ENCODE measurements at places on chromosomes 1 and 21.
A peak's percentile ranks its signal among the peaks of the same experiment; 100 is the strongest.

- no peak for DNase-seq
These were observed 8.9 kb downstream of the MAP1LC3C start for GRCh38 chr1:241990040-241990439.

DNA sequence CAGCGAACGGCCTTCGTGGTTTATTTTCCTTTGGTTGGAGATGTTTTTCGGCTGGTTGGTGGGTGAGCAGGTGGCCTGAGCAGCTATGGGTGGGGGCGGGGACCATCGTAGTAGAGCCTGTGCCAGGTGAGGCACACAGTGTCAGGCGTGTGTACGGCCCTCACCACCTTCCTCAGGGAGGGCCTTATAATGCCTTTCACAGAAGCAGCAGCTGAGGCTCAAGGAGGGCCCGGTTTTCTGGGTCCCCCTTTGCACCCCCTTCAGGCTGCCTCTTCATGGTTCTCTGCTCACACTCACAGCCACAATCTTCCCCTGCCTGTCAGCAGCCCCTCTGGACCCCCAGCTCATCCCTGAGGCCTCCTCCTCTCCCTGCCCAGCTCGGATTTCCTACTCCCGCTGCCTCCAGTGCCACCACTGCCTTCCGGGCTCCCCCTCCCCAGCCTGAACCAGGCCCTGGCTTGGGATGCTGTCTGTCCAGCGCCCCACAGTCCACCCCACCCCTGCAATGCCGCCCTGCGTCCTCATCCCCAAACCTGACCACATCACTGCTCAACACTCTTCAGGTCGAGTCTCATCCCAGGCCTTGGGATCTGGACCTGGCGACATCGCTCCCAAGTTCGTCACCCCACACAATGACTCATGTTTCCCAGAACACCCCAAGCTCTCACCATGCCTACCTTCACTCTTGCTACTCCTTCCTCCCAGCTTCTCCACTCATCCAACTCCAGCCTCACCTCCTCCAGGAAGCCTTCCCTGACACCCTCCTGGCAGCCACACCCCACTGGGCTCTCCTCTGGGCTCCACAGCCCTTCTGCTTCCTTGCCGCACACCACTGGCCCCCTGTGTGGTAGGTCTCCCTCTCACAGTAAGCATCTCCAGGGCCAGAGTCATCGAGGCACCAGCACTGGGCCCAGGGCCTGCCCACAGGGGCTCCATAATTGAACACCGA, 53.9 kb downstream of the DMRTB1 start:
- no peak for DNase-seq

DNA sequence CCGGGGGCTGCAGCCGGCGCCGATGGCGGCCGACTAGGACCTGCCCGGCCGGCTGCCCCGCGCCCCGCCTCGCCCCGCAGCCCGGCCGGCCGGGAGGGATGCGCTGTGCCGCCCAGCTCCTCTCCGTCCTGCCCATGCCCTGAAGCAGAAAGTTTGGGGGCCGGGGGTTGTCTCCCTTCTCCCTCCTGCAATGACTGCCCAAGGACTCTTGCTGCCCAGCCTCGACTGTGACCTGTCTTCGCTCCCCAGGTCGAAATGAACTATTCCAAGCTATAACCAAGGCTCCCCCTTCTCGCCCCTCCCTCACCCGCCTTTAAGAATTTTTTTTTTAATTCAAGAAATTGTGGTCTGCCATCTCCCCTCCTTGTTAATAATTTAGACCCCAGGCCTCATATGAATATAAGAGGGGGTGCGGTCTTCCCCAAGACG, 361 bp downstream of the TMCC2 start:
- DNase-seq = no peak

GRCh38 chr1:3831689-3832088, 25.3 kb downstream of the CEP104 start:
- no peak for DNase-seq

DNA sequence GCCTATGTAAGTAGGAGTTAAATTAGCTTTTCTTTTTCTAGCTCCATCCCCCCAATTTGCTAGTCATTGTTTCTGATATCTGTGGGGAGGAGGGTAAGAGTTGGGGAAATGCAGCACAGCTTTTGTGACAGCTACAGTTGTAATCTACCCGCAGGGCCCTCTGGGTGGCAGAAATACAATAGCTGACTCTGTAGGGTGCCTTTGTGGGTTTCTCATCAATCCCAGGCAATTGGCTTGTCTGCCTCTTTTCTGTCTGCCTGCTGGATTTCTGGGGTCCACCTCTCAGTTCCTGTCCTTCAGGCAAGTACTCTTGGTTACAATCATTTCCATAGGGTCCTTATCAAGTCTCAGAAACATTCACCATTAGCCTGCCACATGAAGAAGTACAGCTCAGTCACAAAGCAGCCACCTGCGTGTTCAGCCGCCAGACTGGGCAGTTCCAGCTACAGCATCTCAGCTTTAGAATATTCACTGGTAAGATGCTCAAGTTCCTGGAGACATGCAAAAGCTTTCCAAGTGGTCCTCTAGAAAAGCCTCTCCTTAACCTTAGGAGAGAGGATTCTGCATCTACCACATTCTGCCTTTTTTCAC, 19.2 kb upstream of the SLC44A5 start:
- no peak for DNase-seq

DNA sequence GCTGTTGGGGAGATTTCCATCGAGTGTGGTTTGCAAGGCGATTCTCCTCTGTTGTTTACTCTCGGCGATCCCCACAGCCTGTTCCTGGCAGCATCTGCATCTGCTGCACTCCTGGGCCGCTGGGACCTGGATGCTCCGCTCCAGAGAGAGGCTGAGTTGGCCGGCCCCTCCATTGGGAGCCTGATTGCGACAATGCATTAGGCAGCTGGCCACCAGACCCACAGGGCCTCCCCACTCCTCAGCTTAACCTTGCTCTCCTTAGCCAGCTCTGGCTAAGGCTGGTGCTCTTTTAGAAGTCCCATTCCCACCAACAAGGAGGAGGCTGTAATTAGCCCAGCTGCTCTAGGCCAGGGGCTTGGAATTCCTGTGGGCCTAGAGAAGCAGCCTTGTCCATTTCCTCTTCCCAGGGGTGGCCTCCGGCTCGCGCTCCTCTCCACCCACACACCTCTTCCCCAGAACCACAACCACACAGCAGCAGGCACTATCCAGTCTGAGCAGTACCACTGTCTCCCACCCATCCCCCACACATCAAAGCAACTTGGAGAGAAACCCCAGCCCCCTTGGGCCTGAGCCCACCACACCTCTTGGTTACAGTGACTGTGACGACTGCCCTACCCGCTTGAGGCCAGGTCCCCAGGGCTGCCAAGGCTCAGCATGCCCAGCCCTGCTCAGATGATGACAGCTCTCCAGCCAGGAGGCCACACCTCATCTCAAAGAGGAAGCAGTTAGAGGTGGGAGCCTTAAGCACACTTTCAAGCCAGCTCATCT, 193.8 kb upstream of the EDN2 start:
- DNase-seq = no peak

GRCh38 chr1:30822966-30823581, 65.5 kb upstream of the LAPTM5 start:
- peak; percentile 18 for DNase-seq

GRCh38 chr1:89615676-89616598, 17.0 kb upstream of the LRRC8C start:
- DNase-seq = no peak

DNA sequence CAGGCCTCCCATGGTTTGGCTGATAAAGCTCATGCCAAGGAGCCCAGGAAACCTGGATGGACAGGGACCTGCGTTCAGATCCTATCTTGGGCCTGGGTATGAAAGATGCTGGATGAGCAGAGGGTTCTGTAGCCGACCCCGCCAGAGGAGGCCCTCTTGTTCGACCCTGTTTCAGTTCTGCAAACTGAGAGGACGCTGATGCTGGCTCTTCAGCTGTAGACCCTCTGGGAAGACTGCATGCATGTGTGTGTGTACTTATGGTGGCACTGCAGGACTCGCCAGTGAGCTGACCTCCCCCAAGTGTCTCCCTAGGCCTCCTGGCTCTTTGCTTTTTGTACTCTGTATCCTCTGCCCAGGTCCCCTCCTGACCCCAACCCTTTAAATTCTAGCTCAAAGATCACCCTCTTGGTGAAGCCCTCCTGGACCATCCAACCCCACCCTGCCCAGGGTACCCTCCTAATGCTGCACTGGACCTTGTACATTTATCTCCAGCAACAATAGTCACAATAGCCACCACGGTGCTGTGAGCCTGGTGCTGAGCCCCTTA, 1.6 kb downstream of the EPS8L3 start:
- DNase-seq = no peak

- no peak for DNase-seq
These were observed 68.2 kb downstream of the IGSF21 start for GRCh38 chr1:18175530-18176377.

DNA sequence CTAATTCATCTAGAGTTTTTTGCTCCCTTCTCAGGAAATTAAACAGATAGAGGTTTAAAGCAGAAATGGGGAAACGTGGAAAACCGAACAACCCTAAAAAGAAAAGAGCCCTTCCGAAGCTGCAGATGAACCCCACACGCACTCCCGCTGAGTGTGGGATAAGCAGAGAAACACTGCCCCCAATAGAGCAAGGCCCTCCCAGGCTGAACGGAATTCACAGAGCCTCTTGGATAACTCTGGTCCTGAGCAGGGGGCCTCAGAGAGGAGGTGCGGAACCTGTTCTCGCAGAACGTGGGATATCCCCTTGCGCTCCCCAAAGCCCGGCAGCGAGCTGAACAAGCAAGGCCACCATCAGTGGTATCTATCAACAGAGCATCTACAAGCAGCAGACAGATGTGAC, 44.9 kb downstream of the SSBP3 start:
- no peak for DNase-seq

DNA sequence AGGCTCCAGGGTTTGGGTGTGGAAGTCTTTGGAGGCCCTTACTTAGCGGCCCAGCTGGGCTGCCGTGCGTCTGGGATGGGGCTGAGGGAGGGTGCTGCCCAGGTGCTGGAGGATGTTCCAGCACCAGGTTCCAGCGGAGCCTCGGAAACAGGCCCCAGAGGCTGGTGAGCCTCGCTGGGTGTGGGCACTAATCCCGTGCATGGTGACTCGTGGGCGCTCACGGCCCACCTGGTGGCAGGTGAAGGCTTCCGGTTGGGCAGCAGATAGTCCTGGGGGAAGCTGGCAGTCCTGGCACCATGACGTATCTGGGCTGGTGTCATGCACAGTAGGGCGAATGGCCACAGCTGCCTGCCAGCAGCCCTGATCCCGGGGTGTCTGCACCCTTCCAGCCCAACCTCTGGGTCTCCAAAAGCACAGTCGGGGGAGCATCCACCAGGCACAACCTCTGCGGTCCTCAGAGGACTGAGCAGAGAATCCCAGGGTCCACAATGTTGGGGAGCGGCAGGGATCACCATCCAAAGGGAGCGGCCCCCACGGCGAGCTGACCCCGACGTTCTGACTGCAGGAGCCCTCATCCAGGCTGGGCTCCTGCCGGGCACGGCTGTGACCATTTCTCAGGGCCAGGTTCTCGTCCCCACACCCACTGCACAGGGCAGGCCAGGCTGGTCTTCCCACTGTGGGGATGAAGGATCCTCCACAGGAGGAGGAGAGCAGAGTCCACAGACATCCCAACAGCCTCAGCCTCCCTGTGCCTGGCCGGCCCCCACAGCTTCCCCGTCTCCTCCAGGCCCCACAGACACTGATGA, 25.3 kb downstream of the FTCD start:
- DNase-seq = no peak
